ENCODE measurements at places on chromosomes 7 and 10.

- DNase-seq: no peak
These were observed 32.7 kb upstream of the MACC1 start for GRCh38 chr7:20249920-20250319.

DNA sequence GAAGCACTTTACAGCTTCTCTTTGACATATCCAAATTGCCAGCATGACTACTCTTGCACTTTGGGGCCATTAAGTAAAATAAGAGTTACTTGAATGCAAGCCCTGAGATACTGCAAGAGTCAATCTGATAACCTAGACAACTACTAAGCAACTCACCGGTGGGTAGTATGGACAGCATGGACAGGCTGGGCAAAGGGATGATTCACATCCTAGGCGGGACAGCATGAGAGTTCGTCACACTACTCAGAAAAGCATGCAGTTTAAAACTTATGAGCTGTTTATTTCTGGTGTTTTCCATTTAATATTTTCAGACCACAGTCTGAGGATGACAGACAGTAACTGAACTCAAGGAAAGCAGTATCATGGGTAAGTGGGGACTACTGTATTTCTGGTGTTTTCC, 84.0 kb downstream of the ORC5 start:
- no peak for DNase-seq

DNA sequence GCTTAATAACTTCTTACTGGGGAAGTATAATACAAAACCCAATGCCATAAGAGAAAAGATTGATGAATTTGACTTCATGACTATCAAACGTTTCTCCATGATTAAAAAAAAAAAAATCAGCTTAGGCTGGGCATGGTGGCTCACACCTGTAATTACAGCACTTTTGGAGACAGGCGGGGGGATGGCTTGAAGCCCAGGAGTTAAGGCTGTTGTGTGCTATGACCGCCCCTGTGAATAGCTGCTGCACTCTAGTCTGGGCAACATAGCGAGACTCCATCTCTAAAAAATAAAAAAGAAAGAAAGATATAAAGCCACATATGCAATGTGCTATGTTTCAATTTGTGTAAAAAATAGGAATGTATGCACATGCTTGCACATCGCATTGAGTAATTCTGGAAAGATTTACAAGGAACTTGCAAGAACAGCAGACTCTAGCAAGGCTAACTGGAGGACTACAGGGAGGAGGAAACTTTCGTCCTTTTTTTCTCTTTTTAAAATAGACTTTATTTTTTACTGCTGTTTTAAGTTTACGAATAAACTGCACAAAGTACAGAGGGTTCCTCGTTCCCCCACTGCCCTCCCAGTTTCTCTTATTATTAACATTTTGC, 10.3 kb upstream of the RARRES2 start:
- DNase-seq: no peak

DNA sequence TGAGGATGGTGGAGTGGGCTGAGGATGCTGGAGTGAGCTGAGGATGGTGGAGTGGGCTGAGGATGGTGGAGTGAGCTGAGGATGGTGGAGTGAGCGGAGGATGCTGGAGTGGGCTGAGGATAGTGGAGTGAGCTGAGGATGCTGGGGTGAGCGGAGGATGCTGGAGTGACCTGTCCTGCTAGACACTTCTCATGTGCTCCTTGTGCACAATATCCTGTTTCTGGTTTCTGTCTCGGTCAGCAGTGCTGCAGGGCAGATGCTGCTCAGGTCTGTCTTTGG, 29.2 kb downstream of the ANXA8 start:
- DNase-seq: no peak

- no peak for DNase-seq
These were observed 20.5 kb upstream of the INPP5A start for GRCh38 chr10:132516771-132517725.

DNA sequence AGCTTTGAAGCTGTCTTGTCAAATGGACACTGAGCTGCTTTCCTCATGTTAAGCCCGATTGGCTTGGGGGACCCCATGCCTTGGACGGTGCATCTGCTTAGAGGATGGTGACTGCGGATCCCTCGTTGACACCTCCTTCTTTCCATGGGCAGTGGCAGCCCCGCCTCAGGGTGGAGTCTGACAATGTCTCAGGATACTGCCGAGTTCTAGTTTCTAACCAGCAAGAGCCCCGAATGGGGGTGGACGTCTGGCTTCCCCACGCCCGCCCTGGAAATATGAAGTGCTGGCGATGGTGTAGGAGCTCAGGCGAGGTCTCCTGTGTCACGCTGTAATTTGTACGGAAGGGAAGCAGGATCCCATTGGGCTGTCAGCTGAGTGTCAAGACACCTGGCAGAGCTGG, 106.2 kb upstream of the CTBP2 start:
- DNase-seq: no peak

DNA sequence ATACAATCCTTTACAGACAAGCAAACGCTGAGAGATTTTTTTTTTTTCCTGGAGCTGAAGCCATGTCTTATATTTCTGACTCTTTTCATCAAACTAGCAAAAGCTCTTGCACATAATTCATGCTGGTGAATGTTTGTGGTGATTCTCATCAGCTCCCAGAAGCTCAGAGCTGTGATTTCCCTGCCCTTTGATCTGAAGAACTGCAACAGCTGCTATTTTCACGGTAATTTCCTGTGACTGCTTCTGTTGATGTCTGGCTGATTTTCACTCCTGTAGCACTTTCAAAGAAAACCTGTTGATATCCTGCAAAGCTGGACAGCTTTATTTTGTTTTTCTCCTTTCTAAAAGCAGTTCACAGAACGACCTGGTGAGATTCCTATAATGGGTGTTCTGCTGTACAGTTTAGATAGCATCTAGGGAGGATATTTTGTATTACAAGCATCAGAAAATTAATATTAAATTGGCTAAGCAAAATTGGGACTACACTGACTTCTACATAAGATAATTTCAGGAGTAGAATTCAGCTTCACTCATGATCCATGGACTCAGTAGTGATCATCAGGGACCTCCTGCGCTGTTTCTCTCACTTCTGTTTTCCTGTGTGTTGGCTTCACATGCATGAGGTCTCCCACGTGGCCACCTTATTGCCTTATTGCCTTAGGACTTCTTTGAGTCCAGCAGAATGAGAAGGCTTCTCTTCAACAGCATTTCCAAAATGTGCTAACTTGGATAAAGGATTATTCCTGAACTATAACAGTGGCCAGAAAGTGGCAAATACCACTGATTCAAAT, 1111.6 kb upstream of the SORCS1 start:
- no peak for DNase-seq

DNA sequence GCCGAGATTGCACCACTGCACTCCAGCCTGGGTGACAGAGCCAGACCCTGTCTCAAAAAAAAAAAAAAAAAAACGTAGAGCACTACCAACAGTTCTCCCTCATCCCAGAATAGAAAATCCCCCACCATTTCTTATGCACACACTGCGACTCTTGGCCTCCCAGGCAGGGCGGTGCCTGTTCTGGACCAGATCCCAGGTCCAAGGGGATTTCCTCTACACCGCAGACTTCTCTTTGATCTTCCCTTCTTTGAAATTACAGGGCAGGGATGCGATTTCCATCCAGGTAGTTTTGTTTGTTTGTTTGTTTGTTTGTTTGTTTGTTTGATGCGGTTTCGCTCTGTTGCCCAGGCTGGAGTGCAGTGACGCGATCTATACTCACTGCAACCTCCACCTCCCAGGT, 91.8 kb downstream of the SEPTIN14 start:
- no peak for DNase-seq

DNA sequence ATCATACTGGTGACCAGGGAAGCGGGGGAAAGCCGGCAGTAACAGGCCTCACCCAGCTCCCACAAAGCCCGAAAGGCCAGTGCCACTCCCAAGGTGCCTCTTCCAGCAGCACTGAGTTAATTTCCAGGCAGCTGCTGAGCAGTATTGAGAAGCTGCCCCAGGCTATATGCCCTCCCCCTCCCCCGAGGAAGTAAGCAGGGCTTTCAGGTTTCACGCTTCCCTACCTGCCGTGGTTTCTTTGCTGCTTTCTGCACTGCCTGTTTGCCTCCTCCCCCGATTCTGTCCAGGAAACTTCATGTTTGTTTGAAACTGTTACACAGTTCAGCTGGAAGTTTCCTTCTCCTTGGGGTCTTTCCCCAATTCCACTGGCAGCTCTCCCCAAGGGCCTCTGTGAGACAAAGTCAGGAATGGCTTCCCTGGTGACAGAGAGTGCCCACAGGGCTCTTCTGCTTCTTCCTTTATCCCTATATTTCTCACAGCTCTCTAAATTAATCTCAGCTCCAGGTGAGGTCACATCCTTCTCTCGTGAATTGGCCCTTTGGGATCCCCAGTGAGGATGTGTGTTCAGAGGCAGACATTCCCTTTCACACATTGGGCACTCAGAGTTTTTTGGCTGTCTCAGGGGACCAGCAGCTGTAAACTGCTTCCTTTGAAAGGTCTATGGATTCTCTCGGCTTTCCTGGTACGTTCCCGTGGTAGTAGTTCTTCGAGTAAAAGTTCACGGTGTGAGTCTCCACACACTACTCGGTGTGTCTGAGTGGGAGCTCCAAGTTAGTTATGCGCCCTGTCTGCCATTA, 19.4 kb downstream of the C1GALT1 start:
- DNase-seq: no peak

DNA sequence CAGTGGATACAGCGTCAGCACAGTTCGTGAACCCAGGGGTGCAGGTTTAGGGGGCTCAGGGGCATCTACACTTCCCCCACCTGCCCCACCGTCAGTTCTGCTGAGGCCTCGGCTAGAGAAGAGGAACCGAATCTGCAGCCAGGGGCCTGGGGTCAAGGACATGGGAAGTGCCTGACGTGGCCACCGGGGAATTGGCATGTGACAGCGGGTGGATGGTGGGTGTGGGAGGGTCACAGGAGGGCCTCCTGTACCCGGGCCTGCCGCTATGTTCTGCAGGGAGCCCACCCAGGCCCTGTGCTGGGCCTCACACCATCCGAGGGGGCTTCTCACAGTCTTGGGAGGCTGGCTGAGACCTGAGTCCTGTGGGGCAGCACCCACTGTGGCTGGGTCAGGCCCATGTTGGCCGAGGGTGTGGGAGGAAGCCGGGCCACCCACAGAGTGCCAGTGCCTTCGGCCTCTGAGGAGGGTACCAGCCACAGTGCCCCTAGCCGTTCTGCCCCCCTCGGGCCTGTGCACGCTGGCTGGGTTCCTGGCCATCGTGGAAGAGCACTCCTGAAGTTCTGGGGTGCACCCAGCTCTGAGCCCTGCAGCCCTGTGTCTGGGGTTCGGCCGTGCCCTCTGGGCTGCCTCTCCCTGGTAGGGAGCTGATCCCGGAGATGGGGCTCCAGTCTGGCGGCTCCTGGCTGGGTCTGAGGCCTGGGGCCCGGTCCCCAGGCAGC, 5.9 kb downstream of the TTYH3 start:
- DNase-seq: no peak

- DNase-seq: no peak
These were observed 8.9 kb downstream of the PIP4K2A start for GRCh38 chr10:22705527-22705926.

GRCh38 chr7:108142675-108143259, 12.6 kb upstream of the LAMB4 start:
- no peak for DNase-seq

DNA sequence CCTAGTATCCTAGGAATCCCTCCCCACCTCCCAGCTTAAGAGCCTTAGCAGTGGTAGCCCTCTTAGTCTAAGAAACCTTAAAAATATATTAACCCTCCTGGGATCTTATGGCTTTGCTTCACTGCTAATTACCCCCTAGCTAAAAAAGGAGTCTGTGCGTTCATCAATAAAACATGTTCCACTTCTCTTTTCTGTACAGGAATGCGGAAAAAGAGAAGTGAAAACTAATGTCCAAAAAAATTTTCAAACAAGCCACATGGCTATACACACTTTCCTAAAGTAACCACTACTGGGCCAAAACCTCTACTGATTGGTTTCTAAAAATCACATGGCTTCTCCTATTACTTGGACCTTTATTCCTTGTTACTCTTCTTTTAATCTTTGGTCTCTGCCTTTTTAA, 667.1 kb upstream of the LRRTM3 start:
- DNase-seq: no peak

DNA sequence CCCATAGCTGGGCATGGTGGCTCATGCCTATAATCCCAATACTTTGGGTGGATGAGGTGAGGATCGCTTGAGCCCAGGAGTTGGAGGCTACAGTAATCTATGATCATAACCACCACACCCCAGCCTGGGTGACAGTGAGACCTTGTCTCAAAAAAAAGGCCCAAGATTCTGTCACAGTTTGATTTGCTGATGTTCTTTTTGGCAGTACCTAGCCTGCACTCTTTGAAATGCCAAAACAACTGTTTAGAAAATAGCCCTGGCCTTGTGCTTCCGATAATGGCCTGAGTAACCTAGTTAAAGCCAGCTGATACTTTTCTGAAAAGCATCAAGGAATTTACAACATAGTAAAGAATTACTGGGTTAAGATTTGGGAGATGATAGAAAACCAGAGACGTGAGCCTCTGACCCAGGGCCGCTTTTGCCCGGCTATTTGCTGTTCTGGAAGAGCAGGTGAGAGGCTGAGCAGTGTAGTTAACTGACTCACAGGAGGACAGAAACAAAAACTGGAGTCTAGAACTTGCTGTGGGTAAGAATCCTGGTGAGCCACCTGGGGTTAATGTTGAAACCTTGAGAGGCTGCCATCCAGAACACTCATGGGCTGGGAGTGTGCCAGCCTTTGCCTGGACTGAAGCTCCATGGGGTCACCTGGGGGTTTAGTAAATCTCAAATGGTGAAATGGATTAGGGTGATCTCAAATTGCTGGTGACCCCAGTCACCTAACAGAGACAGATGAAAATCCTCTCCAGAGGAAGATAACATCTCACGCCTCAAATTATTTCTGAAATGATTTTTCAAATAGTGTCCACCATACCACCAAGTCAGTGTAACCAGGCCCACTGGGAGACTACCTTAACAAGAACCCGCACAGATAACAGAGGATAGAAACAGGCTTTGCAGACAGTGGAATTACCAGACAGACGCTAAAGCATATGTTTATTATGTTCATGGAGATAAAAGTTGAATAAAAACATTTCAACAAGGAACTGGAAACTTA, 51.8 kb downstream of the GALNT11 start:
- no peak for DNase-seq

- DNase-seq: no peak
These were observed 90.2 kb downstream of the UBE3C start for GRCh38 chr7:157228864-157229422.

DNA sequence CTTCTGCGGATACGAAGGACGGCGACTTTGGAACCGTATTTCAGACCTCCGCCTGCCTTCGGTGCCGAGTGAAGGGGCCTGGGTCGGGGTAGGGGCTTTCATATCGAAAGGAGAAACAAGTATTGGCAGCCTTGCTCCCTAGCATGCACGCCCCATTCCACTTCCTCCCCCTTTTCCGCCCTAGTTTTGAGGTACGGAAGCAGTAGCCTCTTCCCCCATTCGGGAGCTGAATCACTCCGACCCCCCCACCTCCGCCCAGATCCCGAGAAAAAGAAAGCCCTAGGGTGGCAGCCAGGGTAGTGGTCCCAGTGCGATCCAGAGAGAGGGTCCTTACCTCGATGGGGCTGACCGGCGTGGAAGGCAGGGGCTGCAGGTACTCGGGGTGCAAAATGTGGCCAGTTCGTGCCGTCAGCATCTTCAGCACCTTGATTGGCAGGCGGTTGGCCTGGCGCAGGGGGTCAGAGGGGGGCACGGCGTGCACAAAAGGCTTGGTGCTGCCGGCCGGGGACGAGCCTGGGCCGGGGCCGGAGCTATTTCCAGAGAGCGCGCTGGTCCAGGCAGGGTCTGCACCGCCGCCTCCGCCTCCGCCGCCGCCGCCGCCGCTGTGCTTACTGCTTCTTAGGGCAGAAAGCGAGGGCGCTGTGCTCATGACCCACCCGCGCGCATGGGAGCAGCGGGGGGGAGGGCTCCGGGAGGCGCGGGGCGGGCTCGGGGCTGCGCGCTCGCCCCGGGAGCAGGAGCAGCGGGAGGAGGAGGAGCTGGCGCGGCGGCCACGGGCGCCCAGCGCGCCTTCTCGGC, 594 bp downstream of the ZNF503 start:
- DNase-seq: peak; percentile 41

- DNase-seq: no peak
These were observed 112.0 kb upstream of the MKX start for GRCh38 chr10:27857616-27858015.
